Type B pancreatic cell (in vitro differentiated cells): ENCODE measurements at places on chromosomes 5 and 9. TPM values are rescaled to one million over a fixed set of nuclear protein-coding genes. Genes with fewer than 3 reads are reported as not detected.

Gene FOXD4L6
- 0.14 and 0.17 TPM in 2 replicates for total RNA-seq

GRCh38 chr5:97618721-97619120, 435.7 kb upstream of the RIOK2 start:
- DNase-seq, result no peak

Gene HSPB3
- total RNA-seq, result 0.53 TPM in 1 of 2 replicates, not detected in the other

- no peak for DNase-seq
Measured at GRCh38 chr9:120331913-120332312, 248.1 kb downstream of the CDK5RAP2 start.

Gene CYLC2
- not detected in 2 replicates for total RNA-seq

- no peak for DNase-seq
Measured at GRCh38 chr9:122929796-122930354, 1.4 kb downstream of the ZBTB26 start.

- DNase-seq, result no peak
Measured at GRCh38 chr5:37836592-37837413, 3.0 kb downstream of the GDNF start.

GRCh38 chr5:175015028-175015685, 290.8 kb downstream of the MSX2 start:
- DNase-seq, result no peak

- DNase-seq, result no peak
Measured at GRCh38 chr9:33248606-33249005, 8.6 kb downstream of the SPINK4 start.

DNA sequence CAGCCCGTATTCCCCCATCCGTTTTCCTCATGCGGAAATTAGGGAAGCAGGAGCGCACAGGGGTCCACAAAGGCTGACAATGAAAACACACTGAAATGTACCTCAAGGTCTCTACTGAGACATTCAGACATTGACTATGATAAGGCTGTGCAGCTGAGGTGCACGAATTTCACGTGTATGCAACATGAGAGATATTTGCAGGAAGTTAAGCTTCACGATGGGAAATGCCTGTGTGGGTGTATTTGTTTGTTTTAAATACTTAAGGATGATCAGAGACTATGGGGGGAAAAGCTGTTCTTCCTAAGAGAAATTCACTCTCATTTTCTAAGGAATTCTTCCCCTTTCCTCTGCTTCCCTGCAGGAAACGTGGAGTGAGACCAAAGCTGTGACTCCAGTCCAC, 2.6 kb upstream of the SPATA31E1 start:
- DNase-seq, result no peak

Gene TAF11L4
- total RNA-seq, result not detected in 2 replicates

DNA sequence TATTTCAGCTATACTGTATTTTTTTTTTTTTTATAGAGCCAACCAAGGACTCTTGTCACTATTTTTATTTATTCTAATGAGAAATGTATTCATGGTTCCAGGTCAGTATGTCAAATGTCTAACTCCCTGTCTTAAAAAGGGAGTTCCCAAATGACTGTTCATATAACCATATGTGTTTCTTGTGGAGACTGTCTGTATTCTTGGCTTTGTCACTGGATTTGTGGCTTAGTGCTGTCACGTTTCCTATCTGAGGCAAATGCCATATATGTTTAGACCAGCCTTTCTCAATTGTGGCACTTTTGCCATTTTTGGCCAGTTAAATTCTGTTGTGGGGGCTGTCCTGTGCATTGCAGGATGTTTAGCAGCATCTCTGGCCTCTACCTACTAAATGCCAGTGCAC, 3.1 kb downstream of the GCNT1 start:
- no peak for DNase-seq

- DNase-seq, result no peak
Measured at GRCh38 chr9:8660383-8660782, 860.8 kb upstream of the DMAC1 start.

DNA sequence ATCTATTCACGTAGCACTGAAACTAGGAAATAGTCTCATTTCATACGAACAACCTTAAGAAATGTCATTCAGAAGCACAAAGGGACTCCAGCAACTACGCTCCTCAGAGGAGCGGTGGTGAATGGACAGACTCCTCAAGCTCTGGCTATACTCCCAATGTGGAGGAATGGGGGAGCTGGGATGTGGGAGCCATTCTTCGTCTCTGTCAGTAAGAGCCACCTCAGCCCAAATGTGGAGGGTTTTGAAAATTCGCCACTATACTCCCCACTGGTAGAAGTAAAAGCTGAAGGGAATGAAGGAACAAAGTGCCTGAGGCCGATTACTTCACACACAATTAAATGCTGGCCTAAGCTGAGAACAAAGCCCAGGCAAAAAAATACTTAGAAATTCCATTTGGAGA, 96.3 kb downstream of the ADAMTS12 start:
- no peak for DNase-seq

DNA sequence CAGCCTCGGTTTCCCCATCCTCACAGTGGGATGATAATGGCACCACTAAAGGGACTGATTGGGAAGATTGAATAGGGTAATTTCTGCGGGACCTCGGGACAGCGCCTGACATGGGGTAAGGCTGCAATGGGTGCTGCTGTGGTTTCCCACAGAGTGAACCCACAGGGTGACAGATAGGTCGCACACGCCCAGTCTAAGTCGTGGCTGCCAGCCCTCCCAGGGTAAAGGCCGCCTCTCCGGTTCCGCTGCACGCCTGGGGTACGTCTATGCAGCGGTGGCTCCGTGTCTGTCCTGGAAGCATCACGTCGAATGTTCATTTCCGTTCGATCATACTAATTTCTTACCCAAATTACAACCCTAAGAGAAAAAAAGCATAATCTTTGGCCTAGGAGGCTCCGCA, 631 bp downstream of the CFAP77 start:
- DNase-seq, result no peak

DNA sequence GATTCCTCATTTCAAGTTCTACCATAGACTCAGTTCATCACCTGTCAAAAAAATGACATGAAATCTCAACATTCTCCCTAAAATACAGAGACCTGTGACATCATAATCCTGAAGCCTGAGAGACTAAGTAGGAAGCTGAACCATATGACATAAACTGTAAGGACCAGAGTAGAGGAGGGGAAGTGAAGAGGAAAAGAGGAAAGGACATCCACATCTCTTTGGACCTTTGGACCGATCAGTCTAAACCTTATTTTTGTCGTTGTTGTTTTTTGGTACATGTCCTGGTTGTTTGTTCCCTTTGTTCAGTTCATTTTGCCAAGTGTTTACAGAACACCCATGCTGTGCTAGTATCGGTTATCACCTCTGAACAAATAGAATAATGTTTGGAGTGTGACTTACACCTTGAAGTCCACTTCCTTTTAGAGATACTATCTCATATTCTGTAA, 41.9 kb downstream of the LURAP1L start:
- DNase-seq, result no peak

DNA sequence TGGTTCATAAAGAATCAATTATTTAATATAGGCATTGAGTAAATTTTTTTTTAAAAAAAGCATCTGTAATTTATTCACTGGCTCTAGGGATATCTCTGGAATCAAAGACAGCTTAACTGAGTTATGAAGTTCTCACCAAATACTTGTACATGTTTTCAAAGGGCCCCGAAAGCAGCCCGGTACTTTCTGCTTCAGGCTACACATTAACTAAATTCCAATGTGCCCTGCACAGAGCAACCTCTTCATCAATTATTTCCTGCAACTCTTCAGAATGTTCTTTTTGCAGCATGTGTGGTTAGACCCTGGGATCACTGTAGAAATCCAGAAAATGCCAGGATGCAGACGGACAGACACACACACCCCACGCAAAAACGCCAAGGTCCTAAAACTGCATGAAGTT, 209.0 kb downstream of the EFNA5 start:
- no peak for DNase-seq

DNA sequence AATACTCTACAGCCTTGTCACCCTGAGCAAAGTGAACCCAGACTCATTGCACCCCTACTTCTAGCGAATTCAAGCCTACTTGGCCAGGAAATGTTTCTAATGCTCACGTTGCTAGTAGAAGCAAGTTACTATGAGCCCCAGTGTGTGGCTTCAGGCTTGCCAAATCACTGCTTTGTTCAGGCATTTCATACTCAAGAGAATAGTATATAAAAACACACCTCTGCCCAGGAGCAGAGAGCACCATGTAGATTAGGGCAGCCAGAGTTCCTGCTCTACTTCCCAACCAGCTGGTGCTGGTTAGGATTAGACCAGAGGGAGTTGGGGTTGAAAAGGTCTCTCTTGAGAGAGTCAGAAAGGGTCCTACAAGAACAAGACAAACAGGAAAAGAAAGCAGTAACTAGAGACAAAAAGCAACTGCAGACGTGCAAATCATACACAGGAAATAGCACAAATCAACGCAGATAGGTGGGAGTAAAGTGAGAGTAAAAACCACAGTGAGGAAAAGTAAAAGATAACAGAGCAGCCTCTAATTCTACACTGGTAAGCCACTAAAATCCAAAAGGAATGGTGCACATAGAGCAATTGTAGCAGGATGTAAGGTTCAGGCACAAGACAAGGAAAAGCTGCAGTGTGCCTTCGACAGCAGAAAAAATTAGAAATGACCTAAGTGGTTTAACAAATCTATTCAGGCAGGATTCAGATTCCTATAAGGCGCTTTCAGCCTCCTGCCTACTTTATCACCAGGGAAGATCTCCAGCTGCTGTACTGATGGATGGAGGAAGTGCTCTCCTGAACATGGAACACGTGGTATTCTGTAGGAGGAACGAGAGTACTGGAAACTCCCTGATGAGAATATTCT, 49.6 kb upstream of the KIF2A start:
- DNase-seq, result no peak

Gene CCDC152
- not detected in 2 replicates for total RNA-seq

Gene STC2
- total RNA-seq, result 25.7 and 45.3 TPM in 2 replicates

DNA sequence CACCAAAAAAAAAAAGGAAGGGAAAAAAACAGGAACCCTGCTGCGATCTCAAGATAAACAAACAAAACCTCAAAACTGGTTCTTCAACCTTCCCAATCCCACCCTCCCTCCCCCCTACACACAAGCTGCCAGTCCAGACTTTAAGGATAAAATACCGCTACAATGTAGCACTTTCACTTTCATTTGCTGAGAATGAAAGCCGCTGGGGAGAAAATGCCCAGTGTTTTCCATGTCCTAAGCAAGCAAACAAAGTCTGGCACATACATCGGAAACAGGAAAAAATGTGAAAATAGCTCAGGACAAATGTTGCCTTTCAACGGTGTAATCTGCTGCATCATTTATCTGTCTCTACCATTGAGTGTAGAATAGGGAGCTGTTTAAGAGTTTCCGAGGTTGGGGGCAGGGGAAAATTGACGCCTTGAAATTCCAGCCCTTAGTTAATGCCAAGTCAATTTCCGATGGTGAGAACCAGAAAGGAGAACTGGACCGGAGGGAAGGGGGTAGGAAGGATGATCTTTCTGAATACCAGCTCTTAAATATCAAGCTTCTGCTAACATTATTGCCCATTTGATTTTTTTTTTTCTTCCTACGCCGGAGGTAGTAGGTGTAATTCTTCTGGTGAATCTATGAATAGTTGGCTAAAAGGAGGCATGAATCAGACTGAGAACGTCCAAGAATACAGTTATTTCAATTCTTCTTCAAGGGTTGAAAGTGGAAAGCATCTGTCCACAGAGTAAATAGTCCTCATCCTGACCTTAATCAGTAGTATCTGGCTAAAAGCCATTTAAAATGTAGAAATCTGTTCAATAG, 1.2 kb upstream of the ADAMTS6 start:
- no peak for DNase-seq

DNA sequence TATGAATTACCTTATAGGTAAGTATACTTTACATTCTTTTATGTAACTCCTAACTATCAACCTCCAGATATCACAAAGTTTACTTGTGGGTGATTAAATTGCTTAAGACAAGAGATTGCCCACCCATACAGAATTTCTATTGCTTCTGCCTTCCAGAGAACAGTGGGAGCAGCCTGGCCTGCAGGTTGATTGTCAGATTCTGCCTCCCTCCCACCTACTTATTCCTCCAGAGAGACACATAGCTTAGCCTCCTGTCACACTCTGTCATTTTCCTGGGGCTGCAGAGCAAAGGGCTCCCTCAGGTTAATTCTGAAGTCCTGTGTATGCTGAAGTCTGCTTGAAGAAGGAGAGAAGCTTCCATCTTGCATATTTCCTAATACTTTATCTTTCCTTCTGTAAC, 48.5 kb upstream of the DHFR start:
- no peak for DNase-seq

DNA sequence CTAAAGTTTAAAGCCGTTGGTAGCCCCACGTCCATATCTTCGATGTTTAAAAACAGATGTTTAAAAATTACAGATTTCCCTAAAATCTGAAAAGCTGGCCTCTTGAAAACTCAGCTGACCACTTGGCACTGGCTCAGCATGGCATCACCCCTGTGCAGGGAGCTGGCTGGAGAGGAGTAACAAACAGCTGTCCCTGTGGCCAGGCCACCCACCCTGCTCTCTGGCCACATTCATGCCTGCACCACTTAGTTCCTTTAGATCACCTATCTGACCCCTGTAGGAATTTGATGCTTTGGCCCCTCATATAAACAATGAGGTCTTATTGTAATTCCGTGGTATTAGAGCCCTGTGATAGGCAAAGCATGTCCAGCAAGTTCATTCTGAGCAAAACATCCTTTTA, 107.5 kb downstream of the FRMD3 start:
- DNase-seq, result no peak

- no peak for DNase-seq
Measured at GRCh38 chr9:109382182-109382581, 61.3 kb upstream of the EPB41L4B start.

DNA sequence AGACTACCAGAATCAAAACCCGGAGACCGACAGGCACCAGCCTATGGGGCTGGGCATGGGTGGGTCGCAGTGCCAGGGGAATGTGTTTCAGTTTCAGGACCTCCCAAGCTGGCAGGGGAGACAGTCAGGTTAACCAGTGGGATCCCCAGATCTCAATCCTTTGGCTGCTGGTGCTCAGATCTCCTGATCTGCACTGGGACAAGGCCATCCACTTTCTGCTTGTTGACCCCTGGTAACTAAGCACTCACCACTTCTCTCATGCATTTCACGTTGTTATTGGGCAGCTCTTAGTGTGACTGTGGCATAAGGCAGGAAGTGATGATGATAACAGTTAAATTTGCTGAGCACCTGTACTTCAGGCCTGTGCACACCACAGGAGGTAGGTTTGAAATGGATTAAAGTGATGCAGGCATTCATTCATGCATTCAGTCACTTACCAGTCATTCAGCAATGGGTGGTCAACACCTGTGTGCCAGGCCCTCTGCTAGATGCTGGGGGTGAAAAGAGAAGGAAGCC, 42.1 kb upstream of the STXBP1 start:
- no peak for DNase-seq

Gene SLC34A3
- total RNA-seq, result 0.41 and 0.81 TPM in 2 replicates

Gene OR1Q1
- total RNA-seq, result not detected in 2 replicates

GRCh38 chr9:21110708-21111576, 30.7 kb downstream of the IFNW1 start:
- no peak for DNase-seq

Gene CCDC183
- total RNA-seq, result 2.9 and 6.1 TPM in 2 replicates
